Left lung (tissue), 14 donors: ENCODE measurements at places on chromosomes 7 and 10. TPM values are rescaled to one million over a fixed set of nuclear protein-coding genes. Genes with fewer than 3 reads are reported as not detected.

SEMA3A gene
- 31.4 TPM for polyA plus RNA-seq

POM121L12 gene
- not detected for polyA plus RNA-seq

EEPD1 gene
- polyA plus RNA-seq, result 20.2 TPM

DNAJB12 gene
- polyA plus RNA-seq, result 28.6 TPM

MYO3A gene
- 2.6 TPM for polyA plus RNA-seq
